ENCODE measurements at places on chromosomes 7 and 10. TPM values are rescaled to one million over a fixed set of nuclear protein-coding genes. Genes with fewer than 3 reads are reported as not detected.

The TRIM73 gene
- total RNA-seq = 3.6 TPM

The FLNC gene
- total RNA-seq = 0.09 TPM

The VAX1 gene
- total RNA-seq = not detected

DNA sequence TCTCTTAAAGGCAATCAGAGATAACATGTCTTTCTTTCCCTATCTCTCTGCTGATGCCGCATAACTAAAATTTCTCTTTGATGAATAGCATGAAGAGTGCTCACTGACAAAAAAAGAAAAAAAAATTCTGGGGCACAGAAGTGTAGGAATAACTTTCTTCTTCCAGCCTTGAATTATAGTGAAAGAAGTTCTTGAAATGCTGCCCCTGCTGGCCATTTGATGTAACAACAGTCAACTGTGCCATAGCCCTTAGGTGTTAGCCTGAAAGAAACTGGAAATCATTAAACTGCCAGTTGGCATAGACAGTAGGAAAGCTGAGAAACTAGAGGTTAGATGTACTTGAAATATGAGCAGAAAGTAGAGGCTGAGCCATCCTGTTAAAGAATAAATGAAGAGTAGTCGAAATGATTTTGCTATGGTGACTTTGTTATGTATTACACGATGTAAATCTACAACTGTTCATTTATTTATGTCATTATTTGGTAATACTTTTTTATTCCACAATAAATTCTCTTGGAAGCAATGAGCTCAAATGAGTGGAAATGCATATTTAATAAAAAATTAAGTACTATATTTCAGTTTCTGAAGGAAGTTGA lies 48.3 kb upstream of the FAM171A1 start:
- DNase-seq = peak; percentile 54

- DNase-seq = no peak
Observed at GRCh38 chr10:120460776-120461175, 3.7 kb downstream of the PLPP4 start.

GRCh38 chr10:62498271-62498670 lies 124.1 kb downstream of the ZNF365 start:
- no peak for DNase-seq

- no peak for DNase-seq
Observed at GRCh38 chr10:63219749-63220148, 86.6 kb downstream of the NRBF2 start.

DNA sequence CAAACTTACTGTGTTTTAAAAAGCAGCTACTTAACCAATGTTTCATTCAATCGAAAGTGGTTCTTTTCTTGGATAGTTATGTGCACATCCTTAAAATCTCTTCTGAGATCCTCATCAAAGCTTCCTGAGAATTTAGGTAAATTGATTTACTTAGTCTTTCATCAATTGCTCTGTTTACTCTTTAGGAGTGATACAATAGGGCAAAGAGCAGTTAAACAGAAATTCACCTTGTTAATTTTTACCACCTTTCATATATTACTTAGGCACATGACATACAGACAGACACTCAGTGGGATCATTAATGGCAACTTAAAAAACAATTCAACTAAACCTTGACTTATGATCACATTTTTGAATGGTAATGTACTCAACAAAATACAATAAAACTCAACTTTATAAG lies 456.3 kb downstream of the DGKB start:
- no peak for DNase-seq

DNA sequence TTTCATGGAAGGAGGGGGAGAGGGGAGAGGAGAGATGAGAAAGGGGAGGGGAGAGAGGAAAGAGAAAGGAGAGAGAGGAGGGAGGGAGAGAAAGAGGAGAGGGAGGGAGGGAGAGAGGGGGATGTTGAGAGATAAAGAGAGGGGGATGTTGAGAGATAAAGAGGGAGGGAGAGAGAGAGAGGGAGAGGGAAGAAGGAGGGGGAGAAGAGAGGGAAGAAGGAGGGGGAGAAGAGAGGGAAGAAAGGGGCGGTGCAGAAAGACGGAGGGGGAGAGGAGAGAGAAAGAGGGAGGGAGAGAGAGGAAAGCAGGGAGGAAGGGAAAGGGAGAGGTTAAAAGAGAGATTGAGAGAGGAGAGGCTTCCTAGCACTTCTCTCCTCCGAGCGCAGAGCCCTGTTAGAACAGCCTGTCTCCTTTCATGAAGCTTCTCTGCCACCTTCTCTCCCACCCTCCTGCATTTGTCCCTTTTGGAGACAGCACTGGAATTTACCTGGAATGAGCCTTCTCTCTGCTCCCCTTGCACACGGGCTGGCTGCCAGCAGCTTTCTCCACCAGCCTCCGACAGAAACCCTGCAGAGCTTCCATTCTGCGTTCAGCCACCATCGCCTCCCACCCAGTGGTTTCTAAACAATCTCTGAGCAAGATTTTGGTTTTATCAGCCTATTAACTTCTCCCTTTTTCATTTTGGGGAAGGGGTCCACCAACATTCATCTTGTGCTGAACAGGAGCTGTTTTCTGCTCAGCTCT lies 74.0 kb upstream of the CARD11 start:
- peak; percentile 61 for DNase-seq

GRCh38 chr7:40329601-40330153 lies 194.9 kb downstream of the SUGCT start:
- no peak for DNase-seq

DNA sequence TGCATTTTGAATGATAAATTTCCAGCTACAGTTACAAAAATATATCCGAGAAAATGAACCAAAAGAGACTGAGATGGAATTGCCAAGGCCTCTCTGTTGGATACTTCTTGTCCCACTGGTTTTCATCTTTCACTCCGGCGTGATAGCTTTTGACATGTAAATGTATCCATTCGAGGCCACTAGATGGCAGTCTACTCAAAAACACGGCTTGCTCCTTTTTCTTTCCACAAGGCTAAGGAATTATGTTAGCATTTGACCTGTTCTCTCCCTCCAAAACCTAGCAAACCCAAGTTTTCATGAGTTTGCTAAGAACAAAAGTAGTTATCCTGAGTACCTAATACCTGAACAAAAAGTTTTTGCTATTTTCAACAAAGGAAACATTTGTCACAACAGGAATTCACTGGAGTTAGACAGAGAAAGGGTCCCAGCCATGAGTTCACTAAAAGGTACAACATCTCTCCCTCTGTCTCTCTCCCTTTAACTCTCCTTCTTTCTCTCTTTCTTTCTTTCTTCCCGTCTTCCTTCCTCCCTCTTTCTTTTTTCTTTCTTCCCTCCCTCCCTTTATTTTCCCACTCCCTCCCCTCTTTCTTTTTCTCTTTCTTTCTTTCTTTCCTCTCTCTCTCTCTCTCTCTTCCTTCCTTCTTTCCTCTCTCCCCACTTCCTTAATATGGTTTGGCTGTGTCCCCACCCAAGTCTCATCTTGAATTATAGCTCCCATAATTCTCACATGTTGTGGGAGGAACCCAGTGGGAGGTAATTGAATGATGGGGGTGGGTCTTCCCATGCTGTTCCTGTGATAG lies 207.9 kb upstream of the MYO3A start:
- peak; percentile 34 for DNase-seq

DNA sequence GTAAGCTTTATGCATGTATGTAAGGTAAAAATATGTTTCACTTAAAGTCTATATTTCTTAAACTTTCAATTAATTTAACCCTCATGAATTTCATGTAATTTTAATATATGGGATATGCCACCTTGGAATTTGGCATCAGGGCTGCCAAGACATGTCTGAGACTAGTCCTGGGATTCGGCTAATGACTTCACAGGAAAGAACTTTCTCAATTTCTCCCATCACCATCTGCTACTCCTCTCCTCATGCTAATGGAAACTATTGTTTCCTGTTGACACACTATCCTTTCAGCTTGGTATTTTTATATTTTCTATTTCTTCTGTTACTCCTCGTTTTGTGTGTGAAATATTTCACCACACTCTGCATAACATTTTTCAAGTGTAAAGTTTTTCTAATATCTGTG lies 205.9 kb downstream of the ARL4A start:
- no peak for DNase-seq

- no peak for DNase-seq
Observed at GRCh38 chr7:33996899-33997298, 91.6 kb downstream of the BMPER start.

DNA sequence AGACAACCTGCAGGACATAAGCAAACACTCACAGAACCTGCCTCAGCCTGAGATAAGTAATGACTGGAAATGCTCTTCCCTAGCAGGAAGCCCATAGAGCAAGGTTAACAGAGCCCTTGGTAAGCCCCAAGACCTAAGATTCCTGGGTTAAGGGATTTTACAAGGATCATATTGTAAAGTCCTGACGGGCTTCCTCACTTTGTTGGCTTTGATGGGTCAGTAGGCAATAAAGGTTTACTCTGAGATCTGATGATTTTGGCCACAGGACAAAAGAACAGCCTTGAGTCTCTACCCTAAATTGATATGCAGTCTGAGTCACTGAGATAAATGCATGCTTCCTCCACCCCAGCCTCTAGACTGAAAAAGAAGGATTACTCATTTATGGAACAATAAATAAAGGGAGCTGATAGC lies 270.8 kb downstream of the HTR7 start:
- DNase-seq = no peak

- no peak for DNase-seq
Observed at GRCh38 chr7:77202481-77202976, 2.9 kb upstream of the FGL2 start.

DNA sequence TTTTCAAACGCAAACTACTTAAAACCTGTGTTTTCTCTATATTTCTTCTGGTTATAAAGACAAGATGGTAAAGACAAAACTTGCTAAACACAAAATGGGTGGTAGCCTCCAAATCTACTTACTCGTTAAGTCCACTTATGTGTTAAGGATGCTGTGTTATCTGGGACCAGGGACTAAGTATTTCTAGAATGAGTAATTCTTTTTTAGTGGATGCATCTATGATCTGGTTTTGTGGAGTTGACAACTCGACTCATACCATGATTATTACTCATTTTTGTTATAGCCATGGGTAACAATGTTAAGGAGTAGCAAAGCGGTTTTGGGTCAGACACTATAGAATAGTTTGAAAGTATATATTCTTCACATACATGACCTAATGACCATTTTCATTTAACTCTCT lies 239.5 kb upstream of the FOXP2 start:
- no peak for DNase-seq

DNA sequence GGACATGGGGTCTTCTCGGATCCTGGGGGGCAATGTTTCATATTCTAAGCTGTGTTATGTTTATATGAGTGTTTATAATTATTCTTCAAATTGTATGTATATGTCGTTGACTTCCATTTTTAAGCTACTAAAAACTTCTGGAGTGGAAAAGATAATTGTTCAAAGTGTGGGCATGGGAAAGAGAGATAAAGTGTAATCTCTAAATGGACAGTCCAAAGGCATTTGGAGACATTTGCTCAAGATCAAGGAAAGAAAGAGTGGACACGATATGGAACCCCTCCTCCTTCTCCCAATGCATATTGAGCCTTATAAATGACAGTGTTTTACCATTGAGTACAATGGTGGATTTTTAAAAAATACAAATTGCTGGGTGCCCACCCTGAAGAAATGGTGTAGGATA lies 81.1 kb downstream of the SDHAF3 start:
- DNase-seq = no peak

DNA sequence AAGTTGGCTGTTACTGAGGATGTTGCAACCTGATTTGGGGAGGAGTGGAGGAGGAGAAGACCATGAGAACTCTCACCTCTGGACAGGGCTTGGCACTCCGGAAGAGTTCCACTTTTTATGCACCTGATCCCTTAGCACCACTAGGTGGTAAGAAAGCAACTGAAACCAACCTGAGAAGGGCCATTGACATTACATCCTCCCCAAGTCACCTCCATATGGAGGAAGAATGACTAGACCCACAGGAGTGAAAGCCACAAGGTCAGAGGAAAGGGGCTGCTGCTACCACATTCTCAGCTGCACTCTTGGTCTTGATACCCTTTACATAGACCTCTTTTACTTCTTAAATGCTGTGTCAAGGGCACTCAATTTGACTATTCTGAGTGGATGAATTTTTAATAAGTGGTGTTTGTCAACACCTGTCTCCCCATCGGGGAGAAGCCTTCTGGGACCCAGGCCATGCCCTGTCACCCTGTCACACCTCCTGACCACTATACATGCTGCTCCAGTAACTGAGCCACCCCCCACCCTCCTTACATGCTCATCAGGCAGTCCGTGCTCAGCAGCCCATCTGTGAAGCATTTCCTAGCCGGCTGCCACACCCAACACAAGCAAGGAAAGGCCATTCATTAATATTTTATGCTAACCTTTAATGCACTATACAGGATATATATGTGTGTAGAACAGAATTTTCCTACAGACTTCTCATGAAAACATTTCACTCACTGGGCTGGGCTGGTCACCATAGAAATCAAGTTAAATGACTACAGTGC lies 362.9 kb downstream of the GFRA1 start:
- DNase-seq = no peak

GRCh38 chr7:41855798-41856197 lies 152.9 kb upstream of the INHBA start:
- no peak for DNase-seq
